ENCODE measurements at places on chromosomes 5 and 9. TPM values are rescaled to one million over a fixed set of nuclear protein-coding genes. Genes with fewer than 3 reads are reported as not detected.

GRCh38 chr5:58761407-58761806, 178.5 kb downstream of the RAB3C start:
- DNase-seq: no peak

DNA sequence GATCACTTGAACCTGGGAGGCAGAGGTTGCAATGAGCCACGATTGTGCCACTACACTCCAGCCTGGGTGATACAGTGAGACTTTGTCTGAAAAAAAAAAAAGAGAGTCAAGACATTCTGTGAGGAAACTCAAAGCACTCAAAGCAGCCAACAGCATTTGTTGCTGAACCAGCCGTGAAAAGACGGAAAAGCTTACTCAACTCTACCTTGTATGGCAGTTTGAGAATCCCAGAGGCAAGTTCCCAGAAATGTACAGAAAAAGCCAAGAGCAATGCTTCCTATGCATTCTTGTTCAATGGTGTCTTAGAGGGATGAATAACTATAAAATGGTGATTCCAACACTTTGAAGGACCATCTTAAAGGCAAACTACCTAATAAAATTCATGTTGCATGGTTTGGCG, 170.2 kb downstream of the HSD17B3 start:
- DNase-seq: no peak

- DNase-seq: no peak
Observed at GRCh38 chr5:130116972-130117371, 212.7 kb downstream of the CHSY3 start.

GRCh38 chr9:127066851-127067136, 55.6 kb downstream of the ANGPTL2 start:
- no peak for DNase-seq

DNA sequence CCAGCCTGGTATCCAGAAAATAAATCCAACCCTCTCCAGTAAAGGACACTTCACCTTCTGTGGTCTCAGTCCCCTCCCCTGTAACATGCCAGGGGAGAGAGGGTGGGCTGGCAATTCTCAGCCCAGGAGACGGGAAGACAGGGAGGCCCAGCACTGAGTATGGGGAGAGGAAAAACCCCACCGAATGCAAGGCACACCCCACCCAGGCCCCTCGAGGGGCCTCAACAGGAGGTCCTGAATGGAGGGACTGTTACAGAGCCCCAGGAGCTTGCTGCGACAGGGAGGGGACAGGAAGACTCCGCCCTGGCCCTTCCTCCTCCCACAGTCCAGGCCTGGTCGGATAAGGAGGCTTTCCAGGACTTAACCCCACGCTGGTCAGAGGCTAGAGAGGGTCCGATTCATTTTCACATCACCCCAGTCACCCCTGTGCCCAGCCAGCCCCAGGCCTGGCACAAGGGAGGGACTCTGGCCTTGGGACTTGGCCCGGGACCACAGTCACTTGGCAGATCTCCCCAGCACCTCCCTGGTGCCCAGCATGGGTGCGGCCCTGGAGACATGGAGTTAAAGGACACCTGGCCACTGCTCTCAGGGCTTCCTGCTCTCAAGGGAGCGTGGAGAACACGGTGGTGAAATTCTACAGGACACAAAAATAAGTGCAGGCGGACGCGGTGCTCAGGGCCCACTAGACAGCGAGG, 44.9 kb upstream of the STXBP1 start:
- DNase-seq: peak; percentile 88

DNA sequence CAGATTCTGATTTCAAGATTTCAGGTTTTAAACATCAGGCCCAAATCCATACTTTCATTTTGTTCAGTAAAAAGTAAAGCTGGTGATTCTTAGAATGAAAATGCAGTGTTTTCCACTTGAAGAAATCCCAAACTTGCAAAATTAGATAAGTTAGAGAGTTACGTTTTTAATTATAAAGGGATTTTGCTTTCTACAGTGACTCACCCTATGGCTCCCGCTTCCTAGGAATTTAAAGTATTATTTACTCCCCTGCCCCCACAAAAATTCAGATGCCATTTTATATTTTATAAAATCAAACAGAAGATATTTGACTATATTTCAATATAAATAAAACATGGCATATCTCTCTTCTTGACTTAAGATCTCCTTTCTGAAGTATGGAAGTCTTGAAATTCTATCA, 402.9 kb downstream of the ZSWIM6 start:
- no peak for DNase-seq

- DNase-seq: no peak
Observed at GRCh38 chr9:127557466-127557869, 54.6 kb upstream of the STXBP1 start.

DNA sequence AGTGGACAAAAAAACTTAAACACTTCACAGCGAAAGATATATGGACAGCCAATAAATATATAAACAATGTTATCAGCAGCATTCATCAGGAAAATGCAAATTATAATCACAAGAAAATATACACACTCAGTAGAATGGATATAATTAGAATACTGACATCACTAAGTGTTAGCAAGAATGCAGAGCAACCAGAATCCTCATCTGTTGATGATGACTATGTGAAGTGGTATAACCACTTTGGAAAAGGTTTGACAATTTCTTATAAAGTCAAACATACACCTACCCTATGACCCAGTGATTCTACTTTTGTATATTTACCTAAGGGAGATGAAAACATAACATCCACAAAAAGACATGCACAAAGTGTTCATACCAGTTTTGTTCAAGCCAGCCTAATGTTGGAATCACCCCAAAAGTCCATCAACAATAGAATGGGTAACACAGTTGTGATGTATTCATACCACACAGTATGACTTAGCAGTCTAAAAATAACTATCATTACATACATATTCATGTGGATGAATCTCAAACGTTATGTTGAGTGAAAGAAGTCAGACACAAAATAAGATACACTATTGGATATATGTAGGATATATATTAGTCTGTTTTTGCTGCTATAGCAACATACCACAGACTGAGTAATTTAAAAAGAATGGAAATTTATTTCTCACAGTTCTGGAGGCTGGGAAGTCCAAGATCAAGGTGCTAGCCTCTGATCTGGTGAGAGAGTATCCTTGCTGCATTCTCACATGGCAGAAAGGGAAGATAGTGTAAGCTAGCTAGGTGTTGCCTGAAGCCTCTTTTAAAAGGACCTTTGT, 148.8 kb upstream of the ADAMTSL1 start:
- no peak for DNase-seq

- DNase-seq: no peak
Observed at GRCh38 chr9:87894998-87895625, 12.4 kb downstream of the SPATA31E1 start.

DNA sequence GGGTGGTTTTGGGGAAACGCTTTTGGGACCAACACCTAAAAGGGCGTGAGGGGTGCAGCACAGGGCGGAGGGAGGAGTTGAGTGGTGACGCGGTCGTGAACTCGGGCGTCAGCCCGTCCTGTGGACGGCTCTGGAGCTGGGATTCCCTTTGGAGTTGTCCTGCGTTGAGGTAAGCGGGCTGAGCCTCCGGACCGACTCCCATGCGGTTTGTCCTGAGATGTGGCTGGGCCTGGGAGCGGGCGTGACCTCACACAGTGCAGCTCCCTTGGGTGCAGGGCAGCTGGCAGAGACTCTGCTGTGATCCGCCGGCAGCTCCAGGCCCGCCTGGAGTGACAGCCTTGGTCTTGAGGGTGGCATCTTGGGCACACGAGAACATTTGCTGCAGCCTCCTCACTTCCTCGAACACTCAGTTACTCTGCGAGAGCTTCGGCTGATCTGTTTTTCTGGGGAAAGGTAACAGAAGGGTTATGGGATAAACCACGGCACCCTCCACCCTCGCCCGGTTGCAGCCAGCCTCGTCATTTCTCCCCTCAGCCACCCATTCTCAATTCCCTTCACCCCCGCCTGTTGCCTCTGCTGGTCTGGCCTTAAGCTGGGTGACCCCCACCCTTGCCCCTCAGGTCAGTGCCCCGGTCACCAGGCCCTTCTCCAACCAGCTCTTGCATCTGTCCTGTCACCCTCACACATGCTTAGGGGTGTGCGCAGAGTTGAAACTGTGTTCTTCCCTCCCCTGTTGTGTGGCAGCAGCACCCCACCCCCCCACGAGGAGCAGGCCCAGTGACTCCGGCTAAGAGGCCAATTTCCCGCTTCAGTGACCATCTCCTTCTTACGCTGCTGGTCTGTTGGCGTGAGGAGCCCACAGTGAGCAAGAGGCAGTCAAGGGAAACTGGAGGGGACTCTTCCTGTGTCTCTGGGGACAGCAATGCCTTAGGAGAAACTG, 94.2 kb upstream of the COL5A1 start:
- no peak for DNase-seq

GRCh38 chr9:104745852-104746251, 1.6 kb upstream of the NIPSNAP3A start:
- DNase-seq: no peak

- no peak for DNase-seq
Observed at GRCh38 chr5:102792705-102793104, 37.6 kb downstream of the PAM start.

GRCh38 chr9:16815079-16815478, 55.4 kb downstream of the BNC2 start:
- DNase-seq: no peak

DNA sequence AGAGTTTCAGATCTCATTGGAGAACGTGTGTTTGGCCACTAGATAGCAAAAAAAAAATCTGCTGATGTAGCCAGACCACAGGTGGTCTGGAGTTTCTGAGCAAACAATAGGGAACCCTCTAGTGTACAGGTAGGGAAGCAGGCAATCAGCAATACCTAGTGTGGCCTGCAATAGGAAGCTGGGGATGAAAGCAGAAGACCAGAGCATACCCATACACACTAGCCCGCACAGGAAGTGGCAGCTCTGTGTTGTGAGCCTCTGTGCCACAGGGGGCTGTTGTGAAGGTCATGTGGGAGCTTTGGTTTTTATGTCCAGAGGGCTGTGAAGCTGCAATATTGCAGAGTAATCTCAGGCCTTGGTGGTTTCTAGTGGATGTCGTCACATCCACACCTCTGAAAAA, 81.2 kb downstream of the MTAP start:
- no peak for DNase-seq

Gene NR5A1
- total RNA-seq: not detected

Gene GABRA6
- not detected for total RNA-seq

Gene IFNA21
- not detected for total RNA-seq

Gene NSG2
- total RNA-seq: 1.2 TPM

Gene CARTPT
- not detected for total RNA-seq

Gene LCN12
- 7.6 TPM for total RNA-seq

Gene PRDM9
- not detected for total RNA-seq

Gene LPAR1
- 30.3 TPM for total RNA-seq
